ENCODE measurements at places on chromosomes 3 and 15.

DNA sequence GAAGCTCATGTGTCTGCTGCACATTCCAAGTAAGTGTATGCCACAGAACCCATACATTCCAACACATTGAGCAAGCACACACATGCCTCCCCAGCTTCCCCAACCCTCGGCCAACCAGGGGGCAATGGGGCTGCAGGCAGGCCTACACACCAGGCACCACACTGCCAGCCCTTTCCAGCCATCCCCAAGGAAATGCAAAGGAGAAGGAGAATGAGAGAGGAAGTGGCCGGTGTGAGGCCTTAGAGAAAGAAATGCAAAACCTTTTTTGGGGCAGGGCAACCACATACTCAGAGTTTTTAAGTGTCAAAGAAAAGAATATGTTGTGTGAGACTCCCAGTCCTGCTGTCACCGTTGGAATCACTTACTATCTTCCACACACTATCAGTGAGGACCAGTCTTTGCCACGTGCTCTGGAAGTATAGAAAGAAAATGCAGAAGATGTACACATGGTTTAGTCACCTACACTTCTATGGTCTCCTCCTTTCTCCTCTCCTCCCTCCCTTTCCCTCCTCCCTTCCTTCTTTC, 11.1 kb downstream of the IGF2BP2 start:
- no peak for DNase-seq

- no peak for DNase-seq
These were observed 272.6 kb downstream of the EPHA3 start for GRCh38 chr3:89380016-89380415.

DNA sequence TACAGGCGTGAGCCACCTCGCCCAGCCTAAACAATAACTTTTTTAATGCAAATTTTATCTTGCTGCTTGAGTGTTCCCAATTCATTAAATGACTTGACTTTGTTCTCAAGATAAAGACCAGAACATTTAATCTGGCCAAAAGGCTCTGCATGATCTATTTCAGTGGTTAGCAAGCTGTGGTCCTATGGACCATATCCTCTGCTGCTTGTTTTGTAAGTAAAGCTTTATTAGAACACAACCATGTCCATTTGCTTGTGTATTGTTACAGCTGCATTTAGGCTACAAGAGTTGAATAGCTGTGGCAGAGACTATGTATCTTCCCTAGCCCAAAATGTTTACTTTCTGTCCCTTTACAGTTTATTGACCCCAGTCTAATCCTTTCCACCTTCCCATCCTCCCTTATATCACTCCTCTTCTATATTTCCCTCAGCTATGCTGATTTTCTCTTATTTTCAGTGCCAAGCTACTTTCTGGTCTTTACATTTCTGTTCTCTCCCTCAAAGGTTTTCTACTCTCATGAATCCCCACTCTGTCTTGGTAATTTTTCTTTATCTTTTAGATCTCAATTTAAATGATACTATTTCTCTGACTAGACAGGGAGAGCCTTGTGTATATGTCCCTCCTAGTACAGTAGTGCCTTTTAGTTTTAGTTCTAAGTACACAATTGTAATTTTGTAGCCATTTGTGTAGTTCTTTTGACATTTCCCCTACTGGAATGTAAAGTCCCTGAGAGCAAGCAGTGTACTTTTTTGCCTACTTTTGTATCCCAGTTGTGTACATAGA, 23.2 kb downstream of the SELENOT start:
- DNase-seq = no peak

GRCh38 chr3:183539811-183540210, 15.7 kb downstream of the KLHL6 start:
- DNase-seq = no peak

- no peak for DNase-seq
These were observed 75.0 kb downstream of the SMAD6 start for GRCh38 chr15:66777054-66777453.

GRCh38 chr15:99983886-99984286, 250.6 kb upstream of the LYSMD4 start:
- no peak for DNase-seq

DNA sequence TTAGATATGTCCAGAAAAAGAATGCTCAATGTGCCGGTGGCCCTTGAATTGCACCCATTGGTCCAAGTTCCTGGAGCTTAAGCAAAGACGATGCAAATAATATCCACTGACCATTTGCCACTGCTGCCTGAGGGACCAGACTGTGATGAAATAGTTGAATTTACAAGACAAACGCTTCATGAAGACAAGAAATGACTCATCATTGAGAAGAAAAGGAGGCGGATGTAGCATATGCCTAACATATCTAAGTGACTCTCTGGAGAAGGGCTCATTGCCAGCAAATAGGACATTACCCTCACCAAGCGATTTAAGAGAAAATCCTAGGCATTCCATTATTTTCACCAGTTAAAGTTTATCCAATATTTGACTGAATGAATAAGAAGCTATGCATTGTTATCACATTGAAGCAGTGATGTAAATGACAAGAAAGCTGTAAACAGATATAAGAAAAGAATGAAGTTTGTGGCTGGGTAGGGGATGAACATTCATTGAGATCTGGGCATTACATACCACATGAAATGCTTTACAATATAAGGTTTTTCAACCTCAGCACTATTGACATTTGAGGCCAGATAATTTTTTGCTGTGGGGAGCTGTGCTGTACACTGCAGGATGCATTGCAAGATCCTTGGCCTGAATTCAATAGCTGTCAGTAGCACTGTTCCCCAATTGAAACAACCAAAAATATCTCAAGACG, 48.9 kb upstream of the CPNE4 start:
- no peak for DNase-seq

GRCh38 chr3:191282251-191283185, 46.7 kb upstream of the CCDC50 start:
- DNase-seq = no peak

DNA sequence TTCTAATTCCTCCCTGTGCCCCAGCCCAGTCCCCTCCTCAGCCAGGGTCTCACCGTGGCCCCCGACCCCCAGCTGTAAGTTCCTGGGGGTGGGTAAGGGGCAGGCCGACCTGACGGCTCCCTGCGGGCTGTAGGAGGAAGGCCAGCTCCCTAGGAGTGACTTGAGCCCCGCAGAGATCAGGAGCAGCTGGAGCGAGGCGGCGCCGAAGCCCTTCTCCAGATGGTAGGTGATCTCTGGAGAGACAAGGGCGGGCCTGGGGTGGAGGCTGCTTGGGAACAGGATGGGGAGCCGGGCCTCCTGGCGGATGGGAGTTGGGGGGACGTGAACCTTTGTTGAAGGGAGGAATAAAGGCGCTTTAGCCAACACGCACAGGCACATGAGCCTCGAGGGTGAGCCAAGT, 4.2 kb downstream of the SLC28A1 start:
- no peak for DNase-seq

DNA sequence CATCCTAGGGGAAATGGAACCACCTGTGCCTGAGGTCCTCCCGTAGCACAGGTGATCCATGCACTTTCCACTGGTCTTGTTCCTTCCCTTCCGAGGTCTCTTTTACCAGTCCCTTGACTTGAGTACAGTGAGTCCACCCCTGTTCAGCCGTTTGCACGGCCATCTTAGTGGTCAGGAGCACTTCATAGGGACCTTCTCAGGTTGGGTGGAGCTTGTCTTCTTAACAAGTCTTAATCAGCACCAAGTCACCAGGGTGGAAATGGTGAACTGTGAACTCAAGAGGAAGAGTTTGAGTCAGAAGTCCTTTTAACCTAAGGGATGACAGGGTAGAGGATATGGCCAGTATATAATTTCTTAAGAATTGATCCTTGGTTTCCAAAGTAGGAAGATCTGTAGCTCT, 21.4 kb downstream of the ARL8B start:
- DNase-seq = no peak

- no peak for DNase-seq
These were observed 191.0 kb downstream of the SATB1 start for GRCh38 chr3:18233987-18234716.

DNA sequence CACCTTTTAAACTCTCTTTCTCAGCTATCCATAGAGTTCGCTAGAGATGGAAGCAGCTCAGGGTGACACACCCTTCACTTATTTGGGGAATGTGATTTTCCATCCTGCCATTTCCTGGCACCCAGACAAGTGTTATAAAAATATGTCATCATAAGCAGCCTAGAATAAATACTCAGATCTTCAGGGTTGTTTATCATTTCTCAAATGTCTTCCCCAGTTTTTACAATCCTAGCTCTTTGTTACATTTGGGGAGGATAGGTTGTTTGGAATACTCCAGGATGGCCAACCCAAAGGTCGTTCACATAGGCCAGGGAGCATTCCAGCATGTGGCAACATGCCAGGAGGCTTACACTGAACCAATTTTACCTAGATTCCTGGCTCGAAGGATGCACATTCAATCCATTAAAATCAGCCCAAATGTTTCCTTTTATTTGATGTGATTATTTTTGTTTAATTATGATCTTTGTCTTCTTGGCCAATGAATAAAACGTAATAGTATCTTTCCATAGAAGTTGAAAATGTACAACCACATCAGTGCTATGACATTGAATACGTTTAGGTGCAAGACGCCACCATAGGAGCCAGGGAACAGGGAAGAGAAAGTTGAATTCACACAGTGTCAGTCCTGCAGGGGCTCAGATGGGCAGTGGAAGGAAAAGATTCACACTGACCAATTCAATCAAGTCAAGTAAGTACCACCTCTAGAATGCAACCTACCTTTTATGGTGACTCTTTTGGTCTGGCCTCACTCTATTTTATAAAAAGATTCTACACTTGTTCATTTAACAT, 537.7 kb upstream of the MDFIC2 start:
- no peak for DNase-seq

GRCh38 chr3:79847928-79848327, 80.1 kb upstream of the ROBO1 start:
- no peak for DNase-seq

DNA sequence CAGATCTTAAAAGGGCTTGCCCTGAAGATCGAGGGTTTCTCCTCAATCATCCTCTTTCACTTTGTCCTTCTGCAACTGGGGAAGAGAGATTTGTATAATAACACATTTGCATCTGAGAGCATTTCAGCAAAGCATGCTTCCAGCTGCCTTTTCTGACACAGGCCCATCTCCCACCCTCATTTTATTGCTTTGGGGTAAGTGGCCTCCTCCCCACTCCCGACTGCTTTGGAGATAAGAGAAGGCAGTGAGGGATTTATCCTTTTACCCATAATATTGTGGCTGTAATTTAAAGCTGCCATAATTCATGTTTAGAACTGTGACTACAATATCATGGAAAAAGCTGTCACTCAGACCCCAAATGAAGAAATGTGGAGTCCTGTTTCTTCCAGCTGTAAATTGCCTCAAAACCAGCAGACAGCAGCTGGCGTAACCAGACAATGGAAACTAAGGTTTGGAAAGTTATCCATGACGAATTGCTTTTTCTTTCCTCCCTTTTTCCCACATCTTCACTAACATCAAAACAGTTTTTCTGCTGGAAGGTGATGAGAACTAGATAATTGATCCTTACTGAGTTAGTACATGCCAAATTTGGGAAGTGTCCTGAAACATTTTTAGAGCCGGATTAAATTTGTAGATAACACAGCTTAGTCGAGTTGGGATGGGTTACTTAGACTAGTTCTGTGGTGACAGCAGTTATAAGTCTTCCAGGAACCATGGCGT, 104.2 kb upstream of the PFN2 start:
- DNase-seq = no peak

- no peak for DNase-seq
These were observed 74.1 kb downstream of the SCN5A start for GRCh38 chr3:38575279-38575843.

GRCh38 chr3:14957925-14958324, 10.5 kb downstream of the NR2C2 start:
- DNase-seq = no peak

- DNase-seq = no peak
These were observed 111.3 kb downstream of the BBX start for GRCh38 chr3:107634099-107634489.

DNA sequence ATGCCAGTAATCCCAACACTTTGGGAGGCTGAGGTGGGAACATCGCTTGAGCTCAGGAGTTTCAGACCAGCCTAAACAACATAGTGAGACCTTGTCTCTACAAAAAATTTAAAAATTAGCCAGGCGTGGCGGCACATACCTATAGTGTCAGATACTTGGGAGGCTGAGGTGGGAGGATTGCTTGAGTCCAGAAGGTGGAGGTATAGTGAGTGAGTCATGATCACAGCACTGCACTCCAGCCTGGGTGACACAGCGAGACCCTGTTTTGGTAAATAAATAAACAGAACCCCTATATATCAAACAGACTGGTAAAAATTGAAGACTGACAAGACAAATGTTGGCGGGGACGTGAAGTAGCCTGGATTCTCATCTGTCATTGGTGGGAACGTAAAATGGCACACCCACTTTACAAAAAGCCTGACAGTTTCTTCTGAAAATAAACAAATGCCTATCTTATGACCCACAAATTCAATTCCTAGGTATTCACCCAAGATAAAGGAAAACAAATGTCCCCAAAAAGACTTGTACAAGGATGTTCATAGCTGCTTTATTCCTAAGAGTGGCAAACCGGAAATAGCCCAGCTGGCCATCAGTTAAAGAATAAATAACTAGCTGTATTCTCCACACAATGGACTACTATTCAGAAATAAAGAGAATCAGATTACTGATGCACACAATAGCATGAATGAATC, 47.0 kb upstream of the GK5 start:
- no peak for DNase-seq

DNA sequence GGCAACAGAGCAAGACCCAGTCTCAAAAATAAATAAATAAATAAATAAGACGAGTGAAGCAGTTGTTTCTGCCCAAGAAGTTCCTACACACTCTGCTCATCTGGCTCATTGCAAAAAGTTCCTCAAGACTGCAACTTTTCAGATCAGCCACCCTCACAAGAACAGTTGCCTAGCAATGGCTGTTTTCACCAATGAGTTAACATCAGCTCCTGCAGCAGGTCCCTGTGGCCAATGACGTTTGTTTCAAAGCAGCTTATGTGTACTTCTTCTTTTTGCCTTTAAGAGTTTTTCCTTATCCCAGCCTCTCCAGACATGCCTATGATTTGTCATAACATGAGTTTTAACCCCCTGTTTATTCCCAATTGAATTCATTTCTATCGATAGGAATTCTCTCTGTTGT, 118.4 kb upstream of the SPRED1 start:
- DNase-seq = no peak

- no peak for DNase-seq
These were observed 18.3 kb downstream of the FBXO22 start for GRCh38 chr15:75921732-75922703.

- DNase-seq = no peak
These were observed 148.4 kb downstream of the CHST2 start for GRCh38 chr3:143267989-143268388.

GRCh38 chr15:45842151-45842550, 207.3 kb downstream of the SQOR start:
- DNase-seq = no peak

DNA sequence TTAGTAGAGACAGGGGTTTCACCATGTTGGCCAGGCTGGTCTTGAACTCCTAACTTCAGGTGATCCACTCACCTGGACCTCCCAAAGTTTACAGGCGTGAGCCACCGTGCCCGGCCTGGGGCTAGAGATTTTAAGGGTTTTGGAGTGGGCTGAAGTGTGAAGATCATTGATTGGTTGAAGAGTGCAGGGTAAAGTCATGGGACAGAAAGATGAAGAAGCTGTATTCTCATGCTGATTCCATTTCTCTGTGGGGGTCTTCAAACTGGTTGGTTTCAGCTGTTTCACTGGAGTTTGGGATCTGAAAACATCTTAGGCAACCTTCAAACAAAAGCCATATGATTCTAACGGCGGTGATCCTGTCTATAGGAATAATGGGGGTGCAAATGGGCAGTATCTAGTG, 52.1 kb downstream of the GATM start:
- DNase-seq = no peak
